Activated CD4-positive, alpha-beta T cell treated with anti-CD3 and anti-CD28 coated beads, Interleukin-2, Interleukin-6, amounts not matched to agents 100 ng/mL and 50 ng/mL, durations not matched to agents 16 hours and 8 hours (primary cell): ENCODE measurements at places on chromosomes 12 and 14.

DNA sequence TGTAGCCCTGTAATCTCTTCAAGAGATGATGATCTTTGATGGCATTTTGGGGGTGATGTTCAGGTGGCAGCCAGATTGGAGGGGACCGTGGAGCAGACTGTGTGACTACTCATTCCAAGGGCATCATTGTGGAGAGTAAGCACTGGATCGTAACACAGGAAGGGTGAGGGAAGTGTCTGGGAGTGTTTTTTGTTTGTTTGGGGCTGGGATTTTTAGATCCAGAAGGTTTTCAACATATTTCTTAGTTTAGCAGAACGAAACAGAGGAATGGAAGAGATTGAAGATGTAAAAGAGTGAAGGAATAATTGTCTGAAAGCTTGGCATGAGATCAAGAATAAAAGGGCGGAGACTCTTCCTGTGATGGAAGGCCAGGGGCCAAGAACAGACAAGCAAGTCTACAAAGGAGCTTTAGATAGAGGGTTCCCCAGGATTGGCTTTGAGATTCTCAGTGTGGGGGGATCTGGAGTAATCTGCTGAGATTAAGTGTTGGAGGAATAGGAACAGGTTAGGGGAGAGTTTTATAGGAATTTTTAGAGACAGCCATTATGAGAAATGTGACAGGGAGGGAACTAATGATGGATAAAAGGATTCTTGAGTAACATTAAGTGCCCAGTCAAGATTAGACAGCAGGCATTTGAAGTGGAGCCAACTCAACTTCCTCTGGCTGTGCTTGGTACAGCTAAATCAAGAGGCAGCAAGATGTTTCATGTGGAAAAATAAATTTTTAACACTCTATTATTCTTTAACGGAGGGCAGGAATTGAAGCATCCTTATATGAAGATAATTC is 79.7 kb upstream of the REP15 start:
- no peak for DNase-seq

GRCh38 chr12:45623221-45623620 is 106.3 kb upstream of the ARID2 start:
- no peak for DNase-seq

DNA sequence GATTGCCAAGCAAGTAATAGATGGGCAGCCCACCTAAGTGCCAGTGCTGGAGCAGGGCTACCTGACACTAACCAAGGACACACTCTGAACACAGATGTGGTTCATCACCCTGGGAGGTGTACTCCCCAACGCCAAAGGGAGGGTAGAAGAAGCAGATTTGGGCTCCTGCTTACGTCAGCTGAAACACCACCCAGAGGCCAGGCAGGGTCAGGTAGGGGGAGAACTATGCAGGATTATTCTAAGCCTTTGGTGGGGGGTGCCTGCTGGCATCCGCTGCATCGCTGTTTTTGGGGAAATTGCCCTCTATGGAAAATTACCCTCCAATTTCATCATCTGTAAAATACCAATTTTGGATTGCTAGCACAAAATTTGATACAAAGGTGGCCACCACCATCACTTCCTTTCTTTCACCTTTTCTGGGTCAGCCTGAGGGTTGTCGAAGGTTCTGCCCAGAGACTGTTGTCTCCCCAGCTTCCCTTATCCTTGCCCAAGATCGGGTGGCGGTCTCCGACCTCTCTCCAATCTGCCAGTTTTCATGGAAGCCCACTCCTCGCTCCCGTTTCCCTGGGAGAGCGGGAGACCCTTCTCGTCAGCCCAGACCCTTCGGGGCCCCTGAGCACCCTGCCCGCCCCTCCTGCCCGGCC is 535 bp downstream of the BIN2 start:
- DNase-seq = peak; percentile 66

DNA sequence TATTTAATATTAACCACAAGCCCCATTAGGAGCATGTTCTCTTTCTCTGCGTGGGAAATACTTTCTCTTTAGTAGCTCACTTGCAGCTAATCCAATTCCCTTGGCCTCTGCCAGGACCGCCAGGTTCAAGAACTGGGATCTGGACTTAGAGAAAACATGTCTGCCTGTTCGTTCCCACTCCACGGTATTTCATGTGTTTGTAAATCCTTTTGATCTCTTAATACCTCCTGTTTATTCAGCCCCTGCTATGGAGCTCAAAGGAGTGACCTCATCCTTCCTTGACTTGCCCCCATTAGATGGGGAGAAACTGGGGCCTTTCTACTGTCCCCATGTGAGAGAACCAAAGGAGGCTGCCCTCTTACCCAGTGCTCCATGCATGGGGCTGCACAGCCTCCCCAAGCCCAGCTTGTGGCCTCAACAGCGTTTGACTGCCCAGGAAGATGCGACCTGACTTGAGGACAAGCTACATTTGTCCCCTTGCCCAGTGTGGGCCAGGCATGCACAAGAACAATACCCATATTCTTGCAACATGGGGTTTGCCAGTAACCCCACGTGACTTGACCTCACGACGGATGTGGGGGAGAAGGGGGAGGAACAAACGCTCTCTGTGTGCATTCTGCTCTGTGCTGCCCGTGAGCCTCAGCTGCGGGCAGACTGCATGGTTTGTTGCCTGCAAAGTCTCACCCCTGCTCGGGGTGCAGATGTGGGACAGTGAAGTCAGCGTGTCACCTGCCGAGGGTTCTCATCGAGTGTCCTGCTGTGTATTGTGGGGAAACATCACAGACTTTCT is 30.3 kb downstream of the CD9 start:
- peak; percentile 79 for DNase-seq

DNA sequence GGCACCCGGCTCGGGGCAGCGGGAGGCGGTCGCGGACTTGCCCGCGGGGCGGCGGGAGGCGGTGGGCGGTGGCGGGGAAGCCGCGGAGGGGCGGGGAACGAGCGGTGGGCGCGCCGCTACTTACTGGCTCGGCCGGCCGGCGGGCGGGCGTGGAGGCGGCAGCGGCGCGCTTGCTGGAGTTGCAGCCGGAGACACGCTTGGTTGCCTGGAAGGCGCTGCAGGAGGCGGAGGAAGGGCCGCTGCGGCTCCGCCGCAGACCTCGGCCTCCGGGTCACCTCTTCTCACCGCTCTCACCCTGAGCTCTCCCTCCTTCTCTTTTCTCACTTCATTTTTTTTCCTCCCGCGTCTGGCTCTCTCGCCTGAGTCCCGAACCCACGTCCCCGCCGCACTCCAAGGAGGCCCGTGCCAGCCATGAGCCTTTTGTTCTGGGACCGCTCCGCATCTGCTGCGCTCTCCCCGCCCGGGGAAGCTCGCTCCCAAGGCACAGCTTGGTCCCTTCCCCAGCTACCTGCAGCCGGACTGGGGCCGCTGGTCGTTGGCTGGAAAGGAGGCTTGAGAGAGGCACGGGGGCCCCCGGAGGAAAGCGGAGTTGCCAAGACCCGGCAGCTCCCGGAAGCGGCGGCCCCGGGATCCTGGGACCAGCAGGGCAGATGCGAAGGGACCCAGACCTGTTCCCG is 592 bp upstream of the KCNK10 start:
- peak; percentile 7 for DNase-seq

- DNase-seq = no peak
Observed at GRCh38 chr12:22729957-22730443, 105.0 kb downstream of the ETNK1 start.

DNA sequence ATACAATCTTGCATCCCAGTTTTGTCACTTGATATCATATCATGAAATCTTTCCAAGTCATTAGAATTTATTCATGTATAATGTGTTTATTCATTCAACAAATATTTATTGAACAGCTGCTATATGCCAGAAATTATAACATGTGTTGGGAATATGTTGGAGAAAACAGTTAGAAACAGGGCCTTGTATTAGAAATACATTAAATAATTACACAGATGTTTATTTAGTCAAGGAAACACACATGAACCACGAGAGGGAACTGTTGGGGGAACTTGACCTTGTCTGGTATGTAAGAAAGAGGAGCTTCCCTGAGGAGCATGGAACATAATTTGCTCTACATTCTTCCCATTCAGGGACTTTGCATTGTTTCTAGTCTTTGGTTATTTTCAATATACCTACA is 191.7 kb upstream of the FRMD6 start:
- DNase-seq = no peak

GRCh38 chr12:51521554-51522276 is 69.3 kb upstream of the SCN8A start:
- DNase-seq = no peak

DNA sequence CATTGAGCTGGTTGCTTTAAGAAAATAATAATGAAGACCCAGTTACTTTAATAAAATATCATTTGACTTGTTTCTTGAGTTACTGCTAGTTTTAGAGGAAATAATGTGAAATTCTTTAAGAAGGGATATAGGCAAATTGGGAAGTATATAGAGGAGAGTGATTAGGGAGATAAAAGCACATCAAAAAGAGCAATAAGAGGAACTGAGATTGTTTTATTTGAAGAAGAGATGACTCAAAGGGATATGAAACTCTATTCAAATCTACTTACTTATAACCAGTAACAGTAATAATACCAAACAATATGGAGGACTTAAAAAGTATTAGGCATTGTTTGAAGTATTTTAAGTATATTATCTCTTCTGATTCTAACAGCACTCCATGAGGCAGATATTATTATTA is 37.1 kb downstream of the LRRK2 start:
- no peak for DNase-seq

GRCh38 chr14:98328496-98328895 is 943.5 kb downstream of the BCL11B start:
- DNase-seq = no peak

GRCh38 chr14:29262979-29263378 is 496.4 kb downstream of the FOXG1 start:
- no peak for DNase-seq

DNA sequence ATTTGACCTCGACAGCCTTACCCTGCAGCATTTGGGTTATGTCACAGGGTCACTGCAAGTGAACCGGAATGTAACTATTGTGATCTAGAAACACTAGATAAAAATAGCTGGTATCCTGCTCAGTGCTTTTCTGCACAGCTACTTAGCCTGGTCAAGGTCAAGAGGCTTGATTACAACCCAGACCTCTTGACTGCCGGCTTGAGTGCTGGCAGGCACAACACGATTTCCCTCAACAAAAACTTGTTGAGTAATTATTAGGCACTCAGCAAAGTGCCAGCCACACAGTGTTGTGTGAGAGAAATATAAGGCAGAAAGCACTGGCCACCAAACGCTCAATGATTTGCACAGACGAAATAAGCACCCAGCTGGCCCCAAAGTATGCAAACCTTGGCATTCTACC is 156.7 kb downstream of the NUAK1 start:
- DNase-seq = no peak

DNA sequence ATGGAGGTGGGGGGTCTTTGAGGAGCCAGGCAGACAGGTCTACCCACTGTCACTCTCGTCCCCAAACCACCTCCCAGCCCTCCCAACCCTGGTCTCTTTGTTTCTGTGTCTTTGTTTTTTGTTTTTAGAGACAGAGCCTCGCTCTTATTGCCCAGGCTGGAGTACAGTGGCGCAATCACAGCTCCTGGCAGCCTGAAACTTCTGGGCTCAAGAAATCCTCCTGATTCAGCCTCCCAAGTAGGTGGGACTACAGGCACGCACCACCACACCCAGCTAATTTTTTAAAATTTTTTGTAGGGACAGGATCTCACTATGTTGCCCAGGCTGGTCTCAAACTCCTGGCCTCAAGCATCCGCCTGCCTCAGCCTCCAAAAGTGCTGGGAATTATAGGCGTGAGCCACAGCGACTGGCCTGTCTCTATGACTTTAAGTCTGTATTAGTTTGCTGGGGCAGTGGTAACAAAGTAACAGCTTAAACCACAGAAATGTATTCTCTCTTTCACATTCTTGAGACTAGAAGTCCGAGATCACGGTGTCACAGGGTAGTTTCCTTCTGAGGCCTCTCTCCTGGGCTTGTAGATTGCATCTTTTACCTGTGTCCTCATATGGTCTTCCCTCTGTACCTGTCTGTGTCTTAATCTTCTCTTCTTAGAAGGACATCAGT is 26.1 kb downstream of the DTX1 start:
- DNase-seq = no peak

- DNase-seq = no peak
Observed at GRCh38 chr14:101105045-101105444, 201.5 kb upstream of the RTL1 start.

DNA sequence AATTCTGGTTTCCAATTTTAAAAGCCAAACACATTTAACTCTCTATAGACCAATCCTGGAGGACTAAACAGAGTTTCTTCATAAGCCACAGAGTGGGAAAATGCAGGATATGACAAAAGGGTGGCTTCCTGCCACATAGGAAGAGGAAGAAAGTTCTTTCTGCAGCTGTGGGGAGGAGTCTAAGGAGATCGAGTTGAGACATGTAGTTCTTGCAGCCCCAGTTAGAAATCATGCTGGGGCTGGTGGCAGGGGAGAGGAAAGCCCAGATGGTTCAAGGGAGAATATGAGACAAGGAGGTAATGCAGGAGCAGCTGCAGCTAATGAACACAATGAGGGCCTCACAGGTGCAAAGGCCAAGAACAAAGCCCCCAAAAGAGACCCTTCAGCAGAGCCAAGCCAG is 85.0 kb upstream of the ARID2 start:
- peak; percentile 13 for DNase-seq

DNA sequence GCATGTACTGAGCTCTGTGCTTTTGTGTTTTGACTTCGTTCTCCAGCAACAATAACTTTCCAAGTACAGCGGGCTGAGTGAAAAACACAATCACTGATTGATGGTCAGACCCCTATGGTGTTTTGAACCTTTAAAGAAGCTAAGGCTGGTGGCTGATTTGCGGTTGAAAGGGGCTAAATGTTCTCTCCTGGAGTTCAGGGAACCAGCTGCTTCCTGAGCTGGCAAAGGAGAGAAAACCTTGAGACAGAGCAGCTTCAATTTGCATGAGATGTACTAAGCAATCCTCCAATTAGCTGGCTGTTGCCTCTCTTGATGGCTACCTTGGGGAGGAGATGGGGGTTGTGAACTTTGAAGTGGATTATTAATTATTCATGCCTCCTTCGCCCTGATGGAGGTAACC is 546.7 kb upstream of the SEL1L start:
- DNase-seq = no peak

DNA sequence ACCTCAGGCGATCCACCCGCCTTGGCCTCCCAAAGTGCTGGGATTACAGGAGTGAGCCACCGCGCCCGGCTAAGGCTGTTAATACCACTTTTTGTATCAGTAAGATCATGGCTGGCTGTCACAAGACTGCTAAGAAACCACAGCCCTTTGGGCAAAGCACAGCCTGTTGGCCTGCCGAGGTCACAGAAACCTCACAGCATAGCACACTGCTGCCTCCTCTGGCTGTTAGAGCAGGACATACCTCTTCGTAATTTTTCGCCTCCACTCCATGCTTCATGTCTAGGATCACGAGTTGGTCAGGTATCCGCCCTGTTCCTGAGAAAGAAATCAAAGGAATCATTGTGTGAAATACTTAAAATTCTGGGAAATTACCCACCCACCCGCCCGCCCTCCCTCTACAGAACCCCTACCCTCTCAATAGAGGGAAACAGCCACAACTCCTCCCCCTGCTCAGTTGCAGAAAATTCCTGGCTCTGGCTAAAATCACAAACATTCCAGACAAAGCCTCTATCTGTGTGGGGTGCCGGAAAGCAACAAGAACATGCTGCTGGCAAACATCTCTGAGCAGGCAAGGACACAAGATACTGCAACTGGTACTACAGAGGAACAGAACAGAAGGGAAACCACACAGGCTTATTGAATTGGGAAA is 20.7 kb upstream of the NEK9 start:
- peak; percentile 23 for DNase-seq

- no peak for DNase-seq
Observed at GRCh38 chr14:64721391-64721791, 17.2 kb downstream of the PLEKHG3 start.
